Inflammatory macrophage treated with lipopolysaccharide for 4 hours (primary cell): ENCODE measurements at places on chromosomes 11 and 22.
A peak's percentile ranks its signal among the peaks of the same experiment; 100 is the strongest.

- DNase-seq, result no peak
These were observed 13.0 kb upstream of the FCHSD2 start for GRCh38 chr11:73155102-73155501.

- DNase-seq, result no peak
These were observed 107.1 kb upstream of the DDI1 start for GRCh38 chr11:103929170-103929903.

DNA sequence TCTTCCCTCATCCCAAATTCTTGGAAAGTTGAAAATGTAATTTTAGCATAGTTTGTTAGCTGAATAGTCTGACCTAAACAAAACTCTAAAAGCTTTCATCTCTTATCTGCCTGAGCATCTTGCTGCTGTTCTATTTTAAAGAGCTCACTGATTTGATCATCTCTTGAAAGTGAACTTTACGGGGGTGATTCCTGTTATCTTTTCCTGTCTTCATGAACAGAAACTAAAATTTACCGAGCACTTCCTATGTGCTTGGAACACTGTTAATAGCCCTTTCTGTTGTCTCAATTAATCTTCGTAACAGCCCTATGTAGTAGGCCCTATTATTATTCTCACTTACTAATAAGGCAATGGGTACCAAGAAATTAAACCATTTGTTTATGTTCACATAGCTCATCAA is 12.3 kb downstream of the AMOTL1 start:
- no peak for DNase-seq

DNA sequence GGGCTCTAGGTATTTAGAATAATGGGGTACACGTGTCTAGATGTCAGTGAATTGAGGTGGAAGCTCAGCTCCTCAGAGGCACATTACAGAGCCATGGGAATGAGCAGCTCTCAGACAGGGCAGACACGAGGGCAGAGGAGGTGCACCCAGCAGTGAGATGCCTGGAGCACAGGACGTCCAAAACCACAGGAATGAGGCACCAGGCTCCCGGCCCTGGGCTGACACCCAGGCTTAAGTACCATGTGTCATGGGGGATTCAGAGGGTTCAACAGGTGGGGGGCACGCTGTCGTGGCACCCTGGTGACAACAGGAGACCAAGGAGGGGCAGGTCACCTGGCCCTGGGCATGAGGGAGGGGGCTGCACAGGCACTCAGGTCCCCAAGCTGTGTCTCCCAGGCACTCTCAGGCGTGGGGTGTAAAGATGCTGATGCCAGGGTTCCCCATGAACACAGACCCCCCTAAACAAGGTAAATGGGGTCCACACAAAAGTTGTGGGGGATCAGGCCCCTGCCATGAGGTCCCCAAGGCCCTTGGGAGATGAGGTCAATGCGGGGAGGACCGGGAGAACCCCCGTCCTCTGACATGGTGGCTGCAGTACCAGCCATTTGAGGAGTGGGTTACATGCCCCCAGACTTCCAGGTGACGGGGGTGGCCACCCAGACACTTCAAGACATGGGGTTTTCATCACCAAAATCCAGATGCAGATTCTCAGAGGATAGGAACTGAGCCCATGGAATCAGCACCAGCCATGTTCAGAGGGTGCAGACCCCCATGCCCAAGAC is 5.6 kb upstream of the SYT8 start:
- DNase-seq, result no peak

DNA sequence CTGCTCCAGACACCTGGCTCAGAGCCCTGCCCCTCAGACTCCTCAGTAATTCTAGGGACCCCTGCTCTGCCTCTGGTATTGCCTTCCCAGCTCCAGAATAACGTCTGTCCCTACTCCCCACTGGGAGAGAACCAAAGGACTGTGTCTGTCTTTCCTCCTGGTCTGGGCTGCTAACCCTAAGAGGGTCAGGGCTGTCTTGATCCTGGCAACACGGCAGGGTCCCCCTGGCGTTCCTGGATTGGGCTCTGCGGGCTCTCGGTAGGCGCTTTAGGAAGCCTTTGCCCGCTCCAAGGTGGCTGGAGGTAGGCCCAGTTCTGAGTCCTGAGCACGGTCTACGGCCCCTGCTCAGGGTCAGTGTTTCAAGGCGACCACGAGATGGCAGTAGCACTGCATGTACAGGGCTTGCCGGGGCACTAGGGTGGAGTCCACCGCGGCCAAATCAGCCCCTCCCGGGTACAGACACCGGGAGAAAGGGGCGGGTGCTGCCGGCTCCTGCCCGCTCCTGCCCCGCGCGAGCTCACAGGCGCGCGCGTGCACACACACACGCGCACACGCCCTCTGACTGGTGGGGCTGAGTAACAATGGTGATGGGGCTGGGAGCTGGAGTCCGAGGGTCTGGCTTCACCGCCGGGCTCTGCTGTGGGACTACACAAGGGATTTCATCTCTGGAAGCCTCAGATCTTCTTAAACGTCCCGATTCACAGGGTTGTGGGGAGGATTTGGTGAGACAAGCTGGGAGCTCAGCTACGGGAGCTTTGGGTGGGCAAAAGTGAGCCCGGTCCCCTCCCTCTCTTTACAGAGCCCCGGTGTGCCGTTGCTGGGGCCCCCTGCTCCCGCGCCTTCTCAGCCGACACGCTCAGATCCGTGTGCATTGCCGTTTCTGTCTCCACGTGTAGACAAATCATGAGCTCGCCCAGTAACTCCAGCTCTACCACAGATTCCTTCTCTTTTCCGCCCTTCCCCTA is 30.1 kb upstream of the HMOX1 start:
- DNase-seq, result peak; percentile 85

DNA sequence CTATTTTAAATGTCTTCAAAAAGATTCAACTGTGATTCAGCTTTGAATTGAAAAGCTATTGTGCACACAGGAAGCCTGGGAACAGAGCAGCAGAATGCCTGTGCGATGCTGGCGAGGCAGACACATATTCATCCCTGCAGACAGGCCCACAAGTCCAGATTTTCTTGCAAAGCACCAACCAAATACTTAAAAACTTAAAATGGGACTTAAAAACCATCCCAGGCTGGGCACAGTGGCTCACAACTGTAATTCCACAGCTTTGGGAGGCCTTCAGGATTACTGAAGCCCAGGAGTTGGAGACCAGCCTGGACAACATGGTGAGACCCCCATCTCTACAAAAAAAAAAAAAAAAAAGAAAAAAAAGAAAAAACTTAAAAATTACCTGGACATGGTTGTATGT is 122.6 kb upstream of the SERPIND1 start:
- DNase-seq, result no peak

GRCh38 chr11:26730414-26731083 is 8.7 kb upstream of the SLC5A12 start:
- no peak for DNase-seq
